Activated T-helper 2 cell treated with anti-CD3 and anti-CD28 coated beads, Interferon-gamma antibody, Interleukin-2, Interleukin-4, amounts not matched to agents 10 μg/mL and 5 μg/mL and 100 μg/mL, durations not matched to agents 14 hours and 24 hours and 36 hours (primary cell): ENCODE measurements at places on chromosomes 6 and 20. TPM values are rescaled to one million over a fixed set of nuclear protein-coding genes. Genes with fewer than 3 reads are reported as not detected.
A peak's percentile ranks its signal among the peaks of the same experiment; 100 is the strongest.

DNA sequence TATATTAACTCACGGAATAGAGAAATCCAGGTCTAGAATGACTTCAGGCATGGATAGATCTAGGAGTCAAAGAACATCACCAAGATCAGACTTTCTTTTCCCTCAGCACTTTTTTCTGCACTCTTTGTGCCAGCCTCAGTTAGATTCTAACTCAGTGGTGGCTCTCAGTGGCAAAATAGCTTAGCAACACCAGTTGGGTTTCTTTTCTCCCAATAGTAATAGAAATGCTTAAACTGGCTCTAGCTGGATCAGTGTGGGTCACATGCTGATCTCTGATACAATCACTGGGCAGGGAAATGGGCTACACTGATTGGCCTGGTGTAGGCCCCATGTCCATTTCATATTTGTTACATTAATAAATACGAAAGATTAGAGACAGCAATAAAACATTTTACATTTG lies 44.2 kb upstream of the ARFGEF2 start:
- peaks cover 5% of the 10 kb centered on the region for H3K4me1 ChIP-seq
- H3K27me3 ChIP-seq, result no peaks in the 10 kb centered on the region
- no peak overlapping the region for H3K27ac ChIP-seq
- no peak overlapping the region for H3K4me3 ChIP-seq

DNA sequence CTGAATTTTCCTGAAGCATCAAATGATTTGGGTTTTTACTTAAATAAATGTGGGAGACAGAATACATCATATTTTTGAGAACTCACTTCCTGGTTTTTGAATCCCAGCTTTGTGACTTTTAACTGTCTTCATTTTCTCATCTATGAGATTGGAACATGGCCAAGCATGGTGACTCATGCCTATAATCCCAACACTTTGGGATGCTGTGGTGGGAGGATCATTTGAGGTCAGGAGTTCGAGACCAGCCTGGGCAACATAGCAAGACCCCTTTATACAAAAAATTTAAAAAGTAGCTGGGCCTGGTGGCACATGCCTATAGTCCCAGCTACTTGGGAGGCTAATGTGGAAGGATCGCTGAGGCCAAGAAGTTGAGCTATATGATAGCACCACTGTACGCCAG lies 122.3 kb downstream of the QKI start:
- peaks cover 15% of the 10 kb centered on the region for H3K36me3 ChIP-seq
- no peak overlapping the region for H3K27ac ChIP-seq
- no peak for DNase-seq
- H3K27me3 ChIP-seq, result no peaks in the 10 kb centered on the region
- peaks cover 2% of the 10 kb centered on the region for H3K4me1 ChIP-seq

DNA sequence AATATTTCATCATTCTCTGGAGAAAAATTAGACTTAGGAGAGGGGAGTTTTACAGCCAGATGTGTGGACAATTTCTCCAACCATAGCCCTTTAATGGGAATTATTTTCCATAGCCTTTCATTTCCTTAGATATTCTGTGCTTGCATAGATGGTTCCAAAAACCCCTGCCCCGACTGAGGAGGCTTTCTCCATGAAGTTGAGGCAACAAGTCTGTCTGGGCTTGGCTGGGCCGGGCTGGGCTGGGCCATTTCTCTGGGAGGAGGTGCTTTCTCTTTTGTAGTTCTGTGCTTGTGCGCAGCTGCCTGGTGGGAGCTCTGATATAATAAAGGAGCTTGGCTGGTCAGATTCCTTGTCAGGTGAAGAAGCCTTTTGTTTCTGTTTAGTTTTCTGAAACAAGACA lies 71.4 kb downstream of the SOBP start:
- peaks cover 26% of the 10 kb centered on the region for H3K27me3 ChIP-seq
- no peak overlapping the region for H3K4me3 ChIP-seq
- no peak for DNase-seq
- no peaks in the 10 kb centered on the region for H3K36me3 ChIP-seq
- no peaks in the 10 kb centered on the region for H3K4me1 ChIP-seq

DNA sequence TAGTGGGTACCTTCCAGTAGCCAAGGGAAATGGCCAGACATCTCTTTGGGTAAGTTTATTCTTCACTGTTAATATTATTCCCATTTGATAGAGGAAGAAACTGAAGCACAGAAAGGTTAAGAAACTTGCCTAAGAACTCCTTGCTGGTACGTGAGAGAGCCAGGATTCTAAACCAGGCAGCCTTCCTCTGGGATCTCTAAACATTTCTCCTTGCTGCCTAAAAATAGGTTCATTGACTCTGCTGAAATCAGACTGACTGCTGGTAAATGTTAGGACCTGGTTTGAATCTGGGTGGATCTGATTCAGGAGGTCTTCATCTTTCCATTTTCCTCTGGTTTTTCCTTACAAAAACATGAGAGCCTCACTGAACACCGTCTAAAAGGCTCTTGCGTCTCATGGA lies 186.9 kb downstream of the AIG1 start:
- no peak overlapping the region for H3K27ac ChIP-seq
- no peak overlapping the region for H3K4me3 ChIP-seq
- DNase-seq, result no peak
- no peaks in the 10 kb centered on the region for H3K27me3 ChIP-seq
- peaks cover 5% of the 10 kb centered on the region for H3K4me1 ChIP-seq
- H3K36me3 ChIP-seq, result no peaks in the 10 kb centered on the region

DNA sequence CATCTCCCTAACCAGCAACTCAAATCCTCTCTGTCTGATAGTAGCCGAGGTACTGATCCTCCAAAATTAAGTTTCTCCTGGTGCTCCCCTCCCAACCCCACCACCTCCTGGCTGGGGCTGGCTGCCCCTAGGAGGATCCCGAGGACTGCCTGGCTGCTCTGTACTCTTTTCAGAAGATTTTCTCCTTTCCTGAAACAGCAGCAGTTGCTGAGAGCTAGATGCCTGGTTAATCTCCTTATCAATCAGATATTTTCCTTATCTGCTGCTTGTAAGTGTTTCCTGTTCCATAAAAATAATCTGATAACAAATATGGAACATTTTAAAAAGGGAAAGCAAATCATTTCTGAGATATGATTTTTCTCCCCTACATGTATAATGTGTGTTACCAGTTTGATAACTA lies 52.8 kb downstream of the ZMYND8 start:
- DNase-seq, result no peak
- no peak overlapping the region for H3K4me3 ChIP-seq
- H3K36me3 ChIP-seq, result peaks cover 54% of the 10 kb centered on the region

- H3K36me3 ChIP-seq, result peaks cover 31% of the 10 kb centered on the region
- H3K27ac ChIP-seq, result no peak overlapping the region
- H3K4me1 ChIP-seq, result peaks cover 11% of the 10 kb centered on the region
These were observed 10.3 kb downstream of the CLDN20 start for GRCh38 chr6:155274106-155274505.

DNA sequence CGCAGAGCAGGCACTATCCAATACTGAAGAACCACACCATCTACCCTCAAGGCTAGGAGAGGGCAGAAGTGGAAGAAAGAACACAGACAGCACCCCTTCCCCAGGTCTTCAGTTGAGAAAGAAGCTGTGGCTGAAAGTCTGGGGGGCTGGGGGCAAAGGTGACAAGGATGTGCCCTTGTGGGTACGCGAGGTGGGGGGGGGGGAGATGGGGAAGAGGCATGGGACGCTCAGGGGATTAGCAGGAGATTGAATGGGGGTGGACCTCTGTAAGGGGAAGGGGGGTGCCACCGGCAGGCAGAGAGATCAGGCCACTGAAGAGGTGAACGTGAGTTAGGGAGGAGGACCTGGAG lies 1.1 kb downstream of the B4GALT5 start:
- peaks cover 29% of the 10 kb centered on the region for H3K4me1 ChIP-seq
- peak overlapping the region; percentile 87 for H3K27ac ChIP-seq
- peaks cover 15% of the 10 kb centered on the region for H3K36me3 ChIP-seq
- peak overlapping the region; percentile 88 for H3K4me3 ChIP-seq
- DNase-seq, result no peak

The SLC17A9 gene
- 20.2 and 21.4 TPM in 2 replicates for total RNA-seq

The NHSL1 gene
- total RNA-seq, result 1.5 and 2.4 TPM in 2 replicates

GRCh38 chr20:10667560-10668167 lies 6.1 kb downstream of the JAG1 start:
- H3K36me3 ChIP-seq, result no peaks in the 10 kb centered on the region
- DNase-seq, result no peak
- no peak overlapping the region for H3K27ac ChIP-seq
- H3K4me1 ChIP-seq, result peaks cover 17% of the 10 kb centered on the region
- no peak overlapping the region for H3K4me3 ChIP-seq
- H3K27me3 ChIP-seq, result peaks cover 50% of the 10 kb centered on the region

DNA sequence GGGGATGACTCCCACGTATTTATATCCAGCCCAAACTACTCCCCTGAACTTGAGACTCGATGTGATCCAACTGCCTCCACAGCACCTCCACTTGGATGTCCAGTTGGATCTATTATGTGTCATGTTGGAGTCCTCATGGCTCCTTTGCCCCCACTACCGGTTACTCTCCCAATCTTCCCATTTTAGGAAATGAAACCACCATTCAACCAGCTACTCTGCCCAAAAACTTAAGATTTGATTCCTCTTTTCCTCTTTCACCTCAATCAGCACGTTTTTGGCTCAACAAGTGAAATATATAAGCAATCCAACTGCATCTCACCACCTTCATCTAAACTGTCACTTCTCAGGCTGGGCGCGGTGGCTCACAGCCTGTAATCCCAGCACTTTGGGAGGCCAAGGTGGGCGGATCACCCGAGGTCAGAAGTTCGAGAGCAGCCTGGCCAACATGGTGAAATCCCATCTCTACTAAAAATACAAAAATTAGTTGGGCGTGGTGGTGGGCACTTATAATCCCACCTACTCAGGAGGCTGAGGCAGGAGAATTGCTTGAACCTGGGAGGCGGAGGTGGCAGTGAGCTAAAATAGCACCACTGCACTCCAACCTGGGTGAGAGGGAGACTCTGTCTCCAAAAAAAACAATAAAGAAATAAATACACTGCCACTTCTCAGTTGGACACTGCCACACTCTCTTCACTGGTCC lies 3.4 kb downstream of the AHCY start:
- H3K27me3 ChIP-seq, result no peaks in the 10 kb centered on the region
- no peak for DNase-seq
- no peak overlapping the region for H3K4me3 ChIP-seq
- H3K27ac ChIP-seq, result no peak overlapping the region
- H3K36me3 ChIP-seq, result peaks cover 9% of the 10 kb centered on the region

The COL19A1 gene
- total RNA-seq, result 0.14 and 0.16 TPM in 2 replicates

- no peak overlapping the region for H3K4me3 ChIP-seq
- DNase-seq, result no peak
- H3K27ac ChIP-seq, result no peak overlapping the region
- H3K4me1 ChIP-seq, result no peaks in the 10 kb centered on the region
- H3K36me3 ChIP-seq, result no peaks in the 10 kb centered on the region
These were observed 164.2 kb downstream of the NKAIN2 start for GRCh38 chr6:123967905-123968304.

DNA sequence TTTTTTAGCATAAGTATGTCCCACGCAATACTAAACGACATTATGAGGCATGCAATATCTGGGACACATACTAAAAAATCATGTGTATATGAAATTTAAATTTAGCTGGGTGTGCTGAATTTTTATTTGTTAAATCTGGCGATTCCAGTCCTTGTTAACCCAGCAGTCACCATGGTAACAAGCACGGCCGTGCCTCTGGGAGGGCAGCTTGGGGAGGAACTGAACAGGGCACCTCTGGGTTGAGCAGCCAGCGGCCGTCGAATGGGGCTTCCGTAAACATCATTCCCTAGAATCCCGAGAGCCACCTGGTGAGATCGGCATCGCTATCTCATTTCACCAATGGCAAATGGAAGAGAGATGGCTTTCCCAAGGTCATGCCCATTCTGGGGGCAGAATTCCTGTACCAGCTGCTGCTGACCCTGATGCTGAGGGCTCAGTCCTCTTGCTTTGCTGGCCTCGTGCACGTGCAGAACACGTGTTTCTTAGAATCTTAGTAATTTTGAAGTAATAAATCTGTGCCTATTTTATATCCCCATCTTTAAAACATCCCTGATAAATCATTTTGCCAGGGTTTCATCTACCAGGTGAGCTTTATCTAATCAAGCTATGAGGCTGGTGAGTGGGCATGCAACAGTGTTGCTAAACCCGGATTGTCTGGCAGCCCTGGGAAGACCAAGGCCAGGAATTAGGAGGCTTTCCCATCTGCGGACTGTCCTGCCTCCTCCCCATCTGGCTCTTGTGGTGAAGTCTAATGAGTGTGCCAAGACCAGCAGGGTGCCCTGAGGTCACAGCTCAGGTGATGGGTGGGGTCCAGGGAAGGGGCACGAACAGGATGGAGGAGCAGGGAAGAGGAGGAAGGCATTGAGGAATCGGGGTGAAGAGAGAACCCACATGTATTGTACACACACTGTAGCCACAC lies 85.1 kb downstream of the AGPAT4 start:
- H3K27me3 ChIP-seq, result no peaks in the 10 kb centered on the region
- H3K27ac ChIP-seq, result no peak overlapping the region
- H3K36me3 ChIP-seq, result no peaks in the 10 kb centered on the region
- H3K4me1 ChIP-seq, result peaks cover 10% of the 10 kb centered on the region
- no peak for DNase-seq

GRCh38 chr6:159107451-159108260 lies 61.5 kb upstream of the FNDC1 start:
- no peaks in the 10 kb centered on the region for H3K27me3 ChIP-seq
- H3K36me3 ChIP-seq, result no peaks in the 10 kb centered on the region
- H3K27ac ChIP-seq, result peak overlapping the region; percentile 93
- H3K4me3 ChIP-seq, result peak overlapping the region; percentile 78
- H3K4me1 ChIP-seq, result peaks cover 66% of the 10 kb centered on the region

GRCh38 chr6:55047451-55048044 lies 126.8 kb upstream of the HCRTR2 start:
- DNase-seq, result no peak
- H3K4me3 ChIP-seq, result no peak overlapping the region
- H3K36me3 ChIP-seq, result no peaks in the 10 kb centered on the region
- H3K4me1 ChIP-seq, result no peaks in the 10 kb centered on the region

The STX11 gene
- 19.2 and 19.7 TPM in 2 replicates for total RNA-seq

The MACROD2 gene
- not detected in 2 replicates for total RNA-seq

The SNHG17 gene
- 78.7 and 83.7 TPM in 2 replicates for total RNA-seq

DNA sequence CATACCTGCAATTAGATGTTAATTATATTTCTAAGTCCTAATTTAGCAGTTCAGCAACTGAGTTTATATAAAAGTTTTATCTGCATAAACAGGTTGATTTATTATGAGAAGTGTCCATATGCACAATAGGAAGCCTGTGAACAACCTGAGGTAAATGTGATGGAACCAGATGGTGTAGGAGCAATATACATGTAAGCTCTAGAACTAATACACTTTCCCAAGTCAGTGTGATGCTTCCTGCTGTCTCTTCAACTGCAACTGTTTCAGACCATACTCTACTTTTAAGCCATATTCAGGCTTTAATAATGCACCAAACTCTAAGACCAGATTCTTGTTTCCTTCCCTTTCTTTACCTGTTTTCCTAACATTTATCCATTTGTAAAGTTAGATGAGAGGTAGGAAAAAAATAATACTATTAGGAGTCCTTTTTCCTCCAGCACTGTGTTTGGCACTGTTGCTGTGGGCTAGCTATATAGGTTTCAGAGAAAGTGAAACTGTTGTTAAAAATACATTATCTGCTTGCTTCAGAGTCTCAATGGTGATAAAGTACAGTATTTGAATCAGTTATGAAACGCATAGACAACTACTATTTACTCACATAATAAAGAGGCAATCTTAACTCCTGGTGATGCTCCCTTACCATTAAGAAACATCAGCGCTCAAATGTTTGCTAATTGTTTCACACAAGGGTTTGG lies 1009.3 kb downstream of the GRIK2 start:
- no peaks in the 10 kb centered on the region for H3K36me3 ChIP-seq
- no peak overlapping the region for H3K27ac ChIP-seq
- DNase-seq, result no peak
- no peak overlapping the region for H3K4me3 ChIP-seq

GRCh38 chr6:136920671-136921380 lies 1.3 kb upstream of the SLC35D3 start:
- peak overlapping the region; percentile 71 for H3K4me3 ChIP-seq
- no peak overlapping the region for H3K27ac ChIP-seq
- H3K27me3 ChIP-seq, result peaks cover 54% of the 10 kb centered on the region
